ENCODE measurements at places on chromosomes 1 and 21.
A peak's percentile ranks its signal among the peaks of the same experiment; 100 is the strongest.

DNA sequence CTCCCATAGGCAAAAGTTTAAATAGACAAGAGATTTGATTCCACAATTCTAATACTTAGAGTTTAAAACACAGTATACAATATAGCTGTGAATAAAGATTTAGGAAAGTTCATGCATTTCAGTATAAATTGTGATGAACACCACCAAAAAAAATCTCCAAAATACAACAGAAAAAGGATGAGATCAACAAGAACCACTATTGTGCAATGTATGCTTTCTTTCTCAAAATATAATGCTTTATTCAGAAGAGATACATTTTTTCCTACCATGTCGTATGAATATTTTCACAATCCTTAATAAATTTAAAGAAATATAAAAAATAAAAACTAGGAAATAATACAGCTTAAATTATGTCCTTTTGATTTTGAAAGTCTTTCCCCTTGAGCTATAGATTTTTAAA lies 1309.2 kb downstream of the MRPL39 start:
- no peak for DNase-seq

DNA sequence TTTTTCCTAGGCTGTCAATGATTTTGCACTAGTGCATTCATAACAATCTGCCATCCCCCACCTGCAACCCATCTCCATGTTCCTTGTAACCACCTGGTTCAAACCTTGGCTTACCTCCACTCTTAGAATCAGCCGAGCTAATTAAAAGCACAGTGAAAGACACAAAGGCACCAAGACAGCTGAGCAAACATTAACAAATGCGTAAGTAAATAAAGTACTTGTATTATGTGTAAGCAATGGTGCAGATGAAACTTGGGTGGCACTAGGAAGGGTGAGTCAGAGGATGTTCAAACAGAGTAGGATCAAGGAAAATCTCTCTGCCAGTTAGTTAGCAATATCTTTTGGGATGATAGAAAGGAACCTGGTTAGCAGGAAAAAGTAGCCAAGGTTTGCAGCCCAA lies 5.1 kb upstream of the FOXJ3 start:
- no peak for DNase-seq

- no peak for DNase-seq
These were observed 33.0 kb downstream of the KANK4 start for GRCh38 chr1:62285984-62286785.

DNA sequence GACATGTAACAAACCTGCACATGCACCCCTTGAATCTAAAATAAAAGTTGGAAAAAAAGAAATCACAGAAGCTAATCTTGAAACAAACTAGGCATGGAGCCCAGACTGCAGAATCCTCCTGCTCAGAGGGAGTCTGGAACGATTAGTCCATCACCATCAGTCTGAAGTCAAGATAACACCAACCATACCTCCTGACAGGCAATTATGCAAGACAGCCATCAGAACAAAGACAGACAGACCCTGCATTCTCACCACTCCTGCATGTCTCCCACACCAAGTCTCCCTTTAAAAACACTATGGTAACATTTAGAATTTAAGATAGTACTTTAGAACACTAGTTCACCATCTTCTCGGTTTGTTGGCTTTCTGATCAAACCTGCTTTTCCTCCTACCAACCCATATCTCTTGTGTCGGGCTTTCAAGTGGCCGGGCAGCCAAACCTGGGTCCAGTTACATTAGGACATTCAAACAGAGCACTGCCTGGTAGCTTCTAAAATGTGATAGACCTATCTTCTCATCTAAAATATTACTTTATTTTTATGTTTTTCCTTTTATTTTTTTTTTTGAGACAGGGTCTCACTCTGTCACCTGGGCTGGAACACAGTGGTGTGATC lies 10.1 kb downstream of the YARS1 start:
- DNase-seq: no peak

GRCh38 chr1:54010415-54011117 lies 7.4 kb downstream of the LDLRAD1 start:
- no peak for DNase-seq

GRCh38 chr1:187938092-187938491 lies 1109.3 kb downstream of the PLA2G4A start:
- DNase-seq: no peak

GRCh38 chr1:6475381-6476133 lies 9.6 kb upstream of the TNFRSF25 start:
- peak; percentile 82 for DNase-seq

GRCh38 chr1:19661721-19662228 lies 2.9 kb upstream of the HTR6 start:
- DNase-seq: peak; percentile 48

DNA sequence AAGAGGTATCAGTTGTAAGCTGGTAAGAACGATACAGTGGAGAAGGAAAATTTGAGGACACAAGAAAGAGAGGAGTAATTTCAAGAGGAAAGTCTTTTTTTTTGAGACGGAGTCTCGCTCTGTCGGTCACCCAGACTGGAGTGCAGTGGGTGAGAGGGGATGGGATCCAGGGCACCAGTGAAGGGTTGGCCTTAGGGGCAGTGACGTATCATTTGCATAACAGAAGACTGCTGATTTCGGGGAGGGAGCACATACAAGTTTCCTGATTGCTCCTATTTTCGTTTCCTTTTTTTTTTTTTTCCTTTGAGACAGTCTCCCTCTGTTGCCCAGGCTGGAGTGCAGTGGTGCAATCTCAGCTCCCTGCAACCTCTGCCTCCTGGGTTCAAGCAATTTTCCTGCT lies 4.2 kb downstream of the S100A13 start:
- DNase-seq: no peak

GRCh38 chr1:151326619-151327222 lies 495 bp downstream of the PI4KB start:
- peak; percentile 57 for DNase-seq

- DNase-seq: no peak
These were observed 21.4 kb upstream of the RNF11 start for GRCh38 chr1:51214615-51215131.

- no peak for DNase-seq
These were observed 2.8 kb upstream of the LIX1L start for GRCh38 chr1:145960468-145961108.

- no peak for DNase-seq
These were observed 11.0 kb downstream of the HYI start for GRCh38 chr1:43442756-43443155.

- peak; percentile 41 for DNase-seq
These were observed 25.9 kb upstream of the DNAJC11 start for GRCh38 chr1:6727535-6727934.

- peak; percentile 6 for DNase-seq
These were observed 513 bp downstream of the GTF2B start for GRCh38 chr1:88890791-88891317.

GRCh38 chr1:29532285-29532684 lies 296.0 kb downstream of the PTPRU start:
- no peak for DNase-seq

DNA sequence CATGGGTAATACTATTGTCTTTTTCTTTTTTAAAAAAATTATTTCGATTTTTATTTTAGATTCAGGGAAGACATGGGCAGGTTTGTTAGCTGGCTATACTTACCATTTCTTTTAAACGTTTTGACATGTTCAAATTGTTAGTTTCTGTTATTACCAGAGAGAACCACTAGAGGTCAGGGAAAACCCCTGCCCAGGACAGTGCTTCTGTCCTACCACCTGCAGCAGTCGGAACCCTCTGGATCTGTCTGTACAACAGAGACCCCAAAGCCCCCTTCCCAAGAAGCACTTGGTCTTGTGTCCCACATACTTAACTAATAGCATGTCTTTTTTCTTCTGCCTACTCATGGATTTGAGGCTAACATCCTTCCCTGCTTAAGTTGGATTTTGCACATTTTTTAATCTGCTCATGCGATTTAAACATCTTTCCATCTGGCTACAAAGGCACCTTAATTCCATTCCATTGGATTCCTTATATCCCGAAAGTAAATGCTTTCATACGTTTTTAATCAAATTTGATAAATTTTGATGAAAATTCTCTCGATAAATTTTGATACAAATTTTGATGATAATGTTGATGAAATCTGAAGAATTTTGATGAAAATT lies 10.0 kb upstream of the C1orf115 start:
- DNase-seq: no peak

DNA sequence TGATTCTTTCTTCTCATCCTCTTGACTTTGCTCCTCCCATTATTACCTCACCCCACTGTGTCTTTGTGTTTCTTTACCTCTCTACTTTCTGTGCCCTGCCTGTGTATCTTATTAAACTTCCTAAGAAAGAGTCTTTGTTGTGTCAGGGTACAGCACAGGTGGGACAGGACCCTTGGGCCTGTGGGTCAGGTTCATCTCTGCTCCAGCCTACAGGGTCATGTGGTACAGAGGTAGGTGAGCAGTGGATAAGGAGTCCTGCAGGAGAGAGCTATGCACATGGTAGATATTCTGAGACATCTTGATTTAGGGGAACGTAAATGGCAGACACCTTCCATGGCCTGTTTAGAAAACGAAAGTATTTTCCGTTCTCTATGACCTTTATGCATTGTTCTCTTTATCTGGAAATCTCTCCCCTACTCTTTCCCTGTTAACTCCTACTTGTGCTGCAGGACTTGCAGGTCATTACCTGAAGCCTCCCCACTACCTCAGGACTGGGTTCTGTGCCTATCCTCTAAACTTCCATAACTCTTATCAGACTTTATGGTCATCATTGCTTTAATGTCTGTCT lies 9.9 kb downstream of the GIPC2 start:
- no peak for DNase-seq

GRCh38 chr1:173429471-173430402 lies 47.4 kb upstream of the PRDX6 start:
- DNase-seq: peak; percentile 57

DNA sequence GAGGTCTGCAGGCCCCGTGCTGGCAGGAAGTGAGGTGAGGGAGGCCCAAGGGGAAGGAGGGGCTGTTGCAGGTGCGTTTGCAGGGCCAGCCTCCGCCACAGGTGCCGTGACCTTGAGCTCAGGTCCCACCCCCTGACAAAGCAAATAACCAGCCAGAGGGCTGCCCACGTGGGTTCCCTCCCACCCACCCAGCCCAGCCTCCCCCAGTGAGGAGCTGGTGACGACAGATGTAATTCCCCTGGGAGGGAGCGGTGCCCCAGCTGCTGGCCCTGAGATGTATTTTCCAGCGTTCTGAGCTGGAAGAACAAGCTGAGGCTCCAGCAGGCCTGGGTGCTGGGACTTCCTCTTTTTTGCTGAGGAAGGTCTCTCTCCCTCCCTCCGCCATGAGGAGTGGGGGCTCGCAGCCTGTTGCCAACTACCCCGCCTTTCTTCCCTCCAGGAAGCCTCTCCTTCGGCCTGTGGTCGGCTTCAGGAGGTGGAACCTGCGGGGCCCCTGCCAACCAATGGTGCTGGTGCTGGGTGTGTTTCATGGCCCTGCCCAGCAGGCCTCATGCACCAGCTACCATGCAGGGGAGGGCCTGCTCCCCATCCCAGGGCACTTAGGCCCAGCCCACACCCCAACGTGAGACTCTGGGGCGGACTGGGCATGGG lies 153.2 kb downstream of the PRDM16 start:
- DNase-seq: no peak

DNA sequence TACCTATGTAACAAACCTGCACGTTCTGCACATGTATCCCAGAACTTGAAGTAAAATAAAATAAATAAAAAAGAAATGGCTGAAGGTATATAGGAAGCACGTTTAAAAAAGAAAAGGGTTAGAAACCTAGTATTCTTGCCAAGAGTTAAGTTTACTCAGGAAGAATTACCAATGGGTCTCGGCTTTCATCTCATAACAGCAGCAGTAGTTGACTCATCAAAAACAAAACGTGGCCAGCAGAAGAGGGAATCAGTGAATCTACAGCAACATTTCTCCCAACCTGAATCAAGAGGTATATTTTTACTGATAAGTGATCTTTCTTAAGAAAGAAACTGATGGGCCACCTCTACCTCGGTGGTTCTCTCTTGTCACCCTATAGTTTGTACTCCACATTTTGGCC lies 340.3 kb downstream of the BRINP2 start:
- no peak for DNase-seq

- DNase-seq: no peak
These were observed 32.3 kb upstream of the PRDM2 start for GRCh38 chr1:13667691-13668090.

- DNase-seq: no peak
These were observed 10.8 kb downstream of the PARK7 start for GRCh38 chr1:7972285-7972684.

DNA sequence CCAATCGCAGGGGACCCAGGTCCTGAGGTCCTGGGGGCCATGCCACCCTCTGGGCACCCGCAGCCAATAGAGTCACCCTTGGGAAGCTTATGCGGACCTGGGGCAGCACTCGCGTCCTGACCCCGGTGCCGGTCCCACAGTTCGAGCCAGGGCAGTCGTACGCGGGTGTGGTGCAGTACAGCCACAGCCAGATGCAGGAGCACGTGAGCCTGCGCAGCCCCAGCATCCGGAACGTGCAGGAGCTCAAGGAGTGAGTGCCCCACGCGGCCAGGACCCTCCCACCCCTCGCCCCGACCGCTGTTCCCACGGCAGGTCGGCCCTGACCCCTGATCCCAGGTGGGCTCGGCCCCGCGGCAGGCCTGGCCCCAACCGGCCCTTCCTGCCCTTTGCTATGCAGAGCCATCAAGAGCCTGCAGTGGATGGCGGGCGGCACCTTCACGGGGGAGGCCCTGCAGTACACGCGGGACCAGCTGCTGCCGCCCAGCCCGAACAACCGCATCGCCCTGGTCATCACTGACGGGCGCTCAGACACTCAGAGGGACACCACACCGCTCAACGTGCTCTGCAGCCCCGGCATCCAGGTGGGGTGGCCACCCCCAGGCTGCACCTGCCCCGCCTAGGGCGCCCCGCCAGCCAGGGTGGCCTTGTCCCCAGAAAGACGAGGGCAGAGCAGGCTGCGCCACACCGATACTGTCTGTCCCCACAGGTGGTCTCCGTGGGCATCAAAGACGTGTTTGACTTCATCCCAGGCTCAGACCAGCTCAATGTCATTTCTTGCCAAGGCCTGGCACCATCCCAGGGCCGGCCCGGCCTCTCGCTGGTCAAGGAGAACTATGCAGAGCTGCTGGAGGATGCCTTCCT lies 20.5 kb downstream of the COL6A1 start:
- no peak for DNase-seq

DNA sequence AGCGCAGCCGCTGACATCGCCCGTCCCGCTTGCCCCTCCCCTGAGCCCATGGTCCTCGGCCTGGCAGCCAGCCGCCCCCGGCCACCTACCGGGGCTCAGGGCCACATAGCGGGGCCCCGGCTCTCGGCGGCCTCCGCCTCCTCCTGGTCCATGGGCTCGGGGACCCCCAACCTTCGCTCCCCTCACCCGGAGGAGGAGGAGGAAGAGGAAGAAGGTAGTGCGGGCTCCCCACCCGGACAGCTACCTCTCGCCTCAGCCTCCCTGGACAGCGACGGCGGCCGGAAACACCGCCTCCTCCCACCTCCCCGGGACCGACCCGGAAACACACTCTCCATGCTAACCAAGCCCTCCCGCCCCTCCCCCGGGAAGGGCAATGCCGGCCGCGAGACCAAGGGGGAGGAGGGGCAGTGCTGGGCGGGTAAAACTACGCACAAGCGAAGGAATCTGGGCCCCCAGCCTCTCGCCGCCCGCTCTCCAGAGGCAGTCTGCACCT lies at the start of gene KIAA0319L:
Gene KIAA0319L (minus strand): TSS at position 286 of the 493 bp plus-strand sequence. CDS start 2,912 bp downstream, outside the sequence.
- DNase-seq: no peak

All from activated CD4-positive, alpha-beta T cell treated with anti-CD3 and anti-CD28 coated beads, Interleukin-2, amount 50 U/mL, for 4 hours (primary cell).